ENCODE measurements at places on chromosomes 6 and 20.
A peak's percentile ranks its signal among the peaks of the same experiment; 100 is the strongest.

- peak; percentile 35 for DNase-seq
Observed at GRCh38 chr20:5945963-5946362, 4.4 kb downstream of the TRMT6 start.

DNA sequence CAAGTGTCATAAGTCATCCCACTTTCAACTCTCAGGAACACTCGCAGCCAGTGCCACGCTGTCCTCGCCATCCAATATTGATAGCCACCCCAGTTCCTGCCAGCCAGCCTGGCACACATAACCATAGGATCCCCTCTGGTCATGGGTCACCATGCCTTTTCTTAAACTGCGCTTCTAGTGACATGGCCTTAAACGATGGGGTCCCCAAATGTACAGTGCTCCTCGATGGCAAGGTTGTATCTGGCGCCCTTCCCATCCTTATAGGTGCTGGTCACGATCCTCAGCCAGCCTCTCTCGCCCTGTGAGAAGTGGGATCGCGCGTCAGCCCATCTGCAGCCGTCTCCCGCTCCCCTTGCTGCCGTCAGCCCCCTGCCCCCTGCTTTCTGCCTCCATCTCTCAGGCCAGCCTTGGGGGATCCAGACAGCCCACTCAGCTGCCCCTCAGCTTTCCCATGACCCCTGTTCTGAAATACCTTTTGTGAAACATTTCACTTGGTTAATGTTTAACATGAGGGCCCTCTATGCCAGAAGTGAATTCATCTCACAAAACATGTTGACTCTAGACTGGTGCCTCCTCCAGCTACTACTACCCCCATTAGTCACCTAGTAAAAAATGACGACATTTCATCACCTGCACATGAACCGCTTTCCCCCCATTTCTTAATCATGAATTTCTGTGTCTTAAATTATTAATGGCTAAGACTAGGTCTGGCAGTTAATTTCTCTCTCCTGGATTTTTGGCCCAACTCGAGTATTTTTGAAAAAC lies 11.4 kb downstream of the CTSZ start:
- peak; percentile 44 for DNase-seq

DNA sequence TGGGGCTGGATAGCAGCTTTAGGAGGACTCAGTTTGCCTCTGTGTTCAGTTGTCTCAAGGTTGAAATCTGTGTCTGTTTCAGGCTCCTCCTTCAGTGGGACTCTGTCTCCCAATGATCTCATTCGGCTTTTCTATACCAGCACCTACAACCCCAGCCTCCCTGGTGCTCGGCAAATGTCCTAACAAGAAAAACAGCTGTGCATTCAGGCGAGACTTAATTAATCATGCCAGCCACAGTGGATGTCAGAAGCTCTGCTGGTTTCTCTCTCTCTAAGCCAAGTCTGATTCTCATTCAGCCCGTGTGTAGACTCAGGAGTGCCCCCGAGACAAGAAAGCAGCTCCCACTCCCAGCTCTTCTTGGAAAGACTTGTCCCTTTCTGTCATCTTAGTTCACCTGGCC lies 46.8 kb downstream of the SUN5 start:
- no peak for DNase-seq

GRCh38 chr6:50707652-50708300 lies 5.5 kb upstream of the TFAP2D start:
- no peak for DNase-seq

- peak; percentile 40 for DNase-seq
Observed at GRCh38 chr6:159008656-159009288, 8.8 kb upstream of the RSPH3 start.

Measured in SW480 (cell line).